Mesothelial cell of epicardium (in vitro differentiated cells): ENCODE measurements at places on chromosomes 13 and 19. TPM values are rescaled to one million over a fixed set of nuclear protein-coding genes. Genes with fewer than 3 reads are reported as not detected.
A peak's percentile ranks its signal among the peaks of the same experiment; 100 is the strongest.

GRCh38 chr19:4970558-4971423 lies 1.9 kb downstream of the KDM4B start:
- H3K4me1 ChIP-seq, result peaks cover 37% of the 10 kb centered on the region
- no peaks in the 10 kb centered on the region for H3K36me3 ChIP-seq
- H3K27me3 ChIP-seq, result no peaks in the 10 kb centered on the region
- H3K27ac ChIP-seq, result peak overlapping the region; percentile 79

Gene C19orf81
- total RNA-seq, result 3.0 to 5.0 TPM (median 3.5 TPM) in 3 replicates

Gene CYP4F11
- total RNA-seq, result not detected in 3 replicates

DNA sequence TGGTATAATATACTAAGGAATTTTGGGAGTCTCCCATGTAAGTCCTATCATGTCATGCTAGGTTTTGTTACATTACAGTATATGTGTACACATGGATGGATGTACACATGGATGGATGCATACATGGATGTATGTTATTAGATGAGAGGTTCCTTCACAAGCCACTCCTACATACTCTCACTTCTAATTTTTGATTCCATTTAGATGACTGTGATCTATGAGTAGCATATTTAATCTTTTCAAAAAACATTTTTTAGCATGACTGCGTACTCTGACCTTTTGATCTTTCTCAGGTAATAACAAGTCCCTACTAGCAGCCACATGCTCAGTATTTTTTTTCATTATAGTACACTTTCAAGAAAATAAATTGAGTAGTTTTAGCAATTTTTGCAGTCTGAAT lies 441.8 kb downstream of the SLITRK1 start:
- H3K4me1 ChIP-seq, result peaks cover 16% of the 10 kb centered on the region
- no peak for DNase-seq
- no peaks in the 10 kb centered on the region for H3K36me3 ChIP-seq
- H3K4me3 ChIP-seq, result no peak overlapping the region
- H3K27me3 ChIP-seq, result peaks cover 2% of the 10 kb centered on the region

DNA sequence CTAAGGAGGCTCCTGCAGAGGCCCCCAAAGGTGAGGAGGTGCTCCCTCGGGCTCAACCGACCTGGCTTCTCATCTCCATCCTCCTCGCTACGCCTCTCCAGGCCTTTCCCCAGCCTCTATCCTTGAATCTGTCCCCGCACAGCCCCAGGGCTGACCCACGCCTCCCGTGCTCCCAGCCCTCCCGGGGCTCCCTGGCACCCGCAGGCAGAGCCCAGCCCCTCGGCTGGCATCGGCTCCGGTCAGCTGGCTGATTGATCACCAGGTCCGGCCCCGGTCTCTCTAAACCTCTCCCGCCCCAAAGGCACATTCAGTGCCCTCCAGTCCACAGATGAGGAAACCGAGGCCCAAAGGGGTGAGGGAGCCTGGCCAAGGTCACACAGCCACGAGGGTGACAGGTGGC lies 2.5 kb downstream of the MYBPC2 start:
- H3K27me3 ChIP-seq, result peaks cover 61% of the 10 kb centered on the region
- no peak overlapping the region for H3K27ac ChIP-seq
- no peak overlapping the region for H3K4me3 ChIP-seq

DNA sequence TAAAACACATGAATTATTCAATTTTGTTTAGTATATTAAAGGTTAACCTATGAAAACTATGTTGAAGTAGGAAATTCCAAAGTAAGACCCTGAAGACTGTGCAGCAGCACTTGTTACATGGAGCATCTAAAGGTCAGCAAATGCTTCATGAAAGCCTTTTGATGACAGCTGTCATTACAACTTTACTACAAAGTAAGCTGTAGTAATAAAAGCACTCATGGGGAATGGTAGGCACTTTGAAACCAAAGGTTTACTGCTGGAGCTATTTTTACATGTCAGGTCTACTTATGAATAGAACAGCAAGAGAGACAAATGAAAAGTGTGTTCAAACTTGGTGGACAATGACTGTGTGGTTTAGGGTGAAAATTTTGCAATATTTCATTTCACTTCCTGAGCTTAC lies 672.5 kb upstream of the PCDH20 start:
- DNase-seq, result no peak
- H3K4me3 ChIP-seq, result no peak overlapping the region
- no peaks in the 10 kb centered on the region for H3K36me3 ChIP-seq
- H3K27me3 ChIP-seq, result no peaks in the 10 kb centered on the region
- no peak overlapping the region for H3K27ac ChIP-seq

Gene PSG11
- not detected in 3 replicates for total RNA-seq

DNA sequence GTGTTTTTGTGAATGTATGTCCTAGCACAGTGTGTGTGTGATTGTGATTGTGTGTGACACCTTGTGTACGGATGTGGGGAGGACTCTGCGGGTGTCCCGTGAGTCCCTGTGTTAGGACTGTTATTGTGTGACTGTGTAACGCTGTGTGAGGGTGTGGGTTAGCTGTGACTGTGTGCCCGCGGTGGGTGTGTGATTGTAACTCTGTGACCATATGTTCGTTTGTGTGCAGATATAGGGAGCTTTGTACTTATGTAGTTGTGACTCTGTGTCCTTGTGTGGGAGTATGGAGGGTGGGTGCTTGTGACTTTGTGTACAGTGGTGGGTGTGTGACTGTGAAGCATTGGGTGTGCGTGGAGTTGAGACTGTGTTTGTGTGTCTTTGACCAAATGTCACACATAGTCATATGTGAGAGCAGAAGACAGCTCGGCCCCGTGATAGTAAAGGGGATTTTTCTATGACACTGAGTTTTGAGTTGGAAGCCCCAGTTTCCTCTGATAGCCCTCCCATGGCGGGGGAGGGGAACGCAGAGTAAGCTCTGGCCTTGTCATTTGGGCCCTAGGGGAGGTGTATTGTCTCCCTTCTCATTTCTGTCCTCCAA lies 949 bp upstream of the ZNF260 start:
- H3K27ac ChIP-seq, result peak overlapping the region; percentile 100
- no peak for DNase-seq
- peaks cover 34% of the 10 kb centered on the region for H3K36me3 ChIP-seq
- H3K4me1 ChIP-seq, result peaks cover 13% of the 10 kb centered on the region

DNA sequence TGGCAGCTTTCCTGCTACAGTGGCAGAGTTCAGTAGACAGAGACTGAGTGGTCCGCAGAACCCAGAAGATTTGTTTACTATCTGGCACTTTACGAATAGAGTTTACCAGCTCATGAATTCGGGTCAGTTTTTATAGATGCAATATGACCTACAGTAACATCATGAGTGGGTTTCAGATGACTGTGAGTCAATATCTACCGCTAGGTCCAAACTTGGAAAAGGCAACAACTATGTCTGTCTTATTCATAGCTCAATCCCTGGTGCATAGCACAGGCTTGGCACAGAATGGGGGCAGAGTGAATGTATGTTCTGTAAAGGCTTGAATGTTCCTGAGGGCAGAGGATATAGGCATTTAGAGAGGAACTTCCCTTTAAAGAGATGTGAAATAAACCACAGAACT lies 65.2 kb downstream of the RAP2A start:
- peaks cover 10% of the 10 kb centered on the region for H3K4me1 ChIP-seq
- no peak overlapping the region for H3K4me3 ChIP-seq
- H3K27me3 ChIP-seq, result no peaks in the 10 kb centered on the region
- no peak for DNase-seq
- no peaks in the 10 kb centered on the region for H3K36me3 ChIP-seq

GRCh38 chr19:19006213-19006612 lies 27.1 kb downstream of the SUGP2 start:
- H3K4me3 ChIP-seq, result no peak overlapping the region
- no peaks in the 10 kb centered on the region for H3K27me3 ChIP-seq
- no peak for DNase-seq
- H3K36me3 ChIP-seq, result peaks cover 35% of the 10 kb centered on the region
- no peak overlapping the region for H3K27ac ChIP-seq
- no peaks in the 10 kb centered on the region for H3K4me1 ChIP-seq
